ENCODE measurements at places on chromosomes 6 and 20.

GRCh38 chr6:44538807-44539201 is 151.3 kb downstream of the CDC5L start:
- DNase-seq: no peak

GRCh38 chr6:14665827-14666724 is 548.5 kb downstream of the CD83 start:
- no peak for DNase-seq

- DNase-seq: no peak
Observed at GRCh38 chr20:33561692-33562601, 72.1 kb downstream of the CBFA2T2 start.

DNA sequence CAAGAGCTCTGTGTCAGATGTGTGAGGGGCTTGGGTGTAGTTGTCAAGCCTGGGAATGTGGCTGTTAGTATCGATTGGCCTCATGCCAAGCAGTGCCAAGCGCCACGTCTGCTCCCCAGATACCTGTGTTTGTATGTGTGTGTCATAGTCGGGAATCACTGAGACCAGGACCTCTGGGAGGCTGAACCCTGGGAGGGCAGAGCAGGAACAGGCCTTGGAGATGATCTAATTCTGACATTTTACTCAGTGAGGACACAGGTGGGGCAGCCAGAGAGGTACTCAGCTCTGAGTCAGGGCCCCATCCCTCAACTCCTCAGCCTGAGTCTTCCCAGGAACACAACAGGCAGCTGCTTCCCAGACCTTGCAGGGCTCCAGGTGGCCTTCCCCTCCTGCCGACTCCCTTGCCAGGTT is 51.2 kb upstream of the FANCE start:
- no peak for DNase-seq

GRCh38 chr6:109081516-109082187 is 13.0 kb downstream of the SESN1 start:
- DNase-seq: no peak

DNA sequence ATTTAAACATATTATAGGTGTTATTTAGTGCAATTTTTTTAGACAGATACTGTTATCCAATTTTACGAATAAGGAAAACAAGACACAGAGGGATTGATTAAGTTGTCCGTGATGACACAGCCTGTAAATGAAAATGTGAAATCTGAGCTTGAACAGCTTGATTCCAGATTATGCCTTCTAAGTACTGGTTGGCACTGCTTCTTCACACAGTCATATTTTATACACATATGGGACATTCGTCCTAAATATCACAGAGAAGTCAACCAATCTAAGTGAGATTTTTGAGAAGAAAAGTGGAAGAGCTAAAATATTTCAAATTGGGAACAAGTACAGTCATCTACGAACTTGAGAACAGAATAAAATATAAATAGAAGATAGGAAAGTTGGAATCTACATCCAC is 756.3 kb downstream of the BCKDHB start:
- no peak for DNase-seq

GRCh38 chr6:9896806-9897205 is 518.1 kb downstream of the TFAP2A start:
- DNase-seq: no peak

DNA sequence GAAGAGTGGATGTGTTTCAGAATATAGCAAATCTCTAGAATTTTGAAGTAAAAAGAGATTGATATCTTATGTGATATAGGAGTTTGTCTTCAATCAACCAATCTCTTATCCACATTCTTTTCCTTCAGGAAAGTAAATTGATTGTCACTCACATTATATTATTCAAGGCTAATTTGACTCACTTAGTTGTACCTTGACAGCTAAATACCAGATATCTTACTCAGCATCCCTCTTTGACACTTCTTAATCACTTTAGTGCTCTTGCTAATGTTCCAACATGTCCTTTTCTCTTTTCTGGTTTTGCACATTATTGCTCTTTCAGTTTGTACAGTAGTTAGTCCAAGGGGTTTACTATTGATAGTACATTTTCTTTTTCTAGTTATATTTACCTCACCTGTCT is 286.9 kb upstream of the PTCHD4 start:
- no peak for DNase-seq

GRCh38 chr20:23050847-23051627 is 1.6 kb upstream of the THBD start:
- DNase-seq: peak; percentile 63

DNA sequence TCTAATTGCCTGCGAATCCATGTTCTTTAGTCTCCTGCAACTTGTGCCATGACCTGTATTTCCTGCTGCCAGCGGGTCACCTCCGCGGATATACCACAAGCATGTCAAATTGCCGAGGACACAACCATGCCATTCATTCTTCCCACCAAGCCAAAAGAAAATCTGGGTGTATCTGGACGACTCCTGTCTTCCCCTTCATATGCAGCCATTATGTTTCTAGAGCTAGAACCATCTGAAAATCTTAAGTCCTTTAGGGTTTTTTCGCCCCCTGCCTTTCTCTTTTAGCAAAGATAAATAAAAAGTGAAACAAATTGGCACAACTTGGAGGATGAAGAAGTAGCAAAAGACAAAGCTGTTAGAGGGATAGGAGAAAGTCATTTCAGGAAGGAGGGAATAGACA is 242.6 kb downstream of the ARID1B start:
- no peak for DNase-seq

GRCh38 chr6:35496036-35496840 is 641 bp downstream of the TEAD3 start:
- DNase-seq: no peak

- peak; percentile 24 for DNase-seq
Observed at GRCh38 chr20:33656010-33656782, 5.9 kb upstream of the C20orf144 start.

GRCh38 chr20:58169450-58169849 is 59.0 kb downstream of the ANKRD60 start:
- no peak for DNase-seq

DNA sequence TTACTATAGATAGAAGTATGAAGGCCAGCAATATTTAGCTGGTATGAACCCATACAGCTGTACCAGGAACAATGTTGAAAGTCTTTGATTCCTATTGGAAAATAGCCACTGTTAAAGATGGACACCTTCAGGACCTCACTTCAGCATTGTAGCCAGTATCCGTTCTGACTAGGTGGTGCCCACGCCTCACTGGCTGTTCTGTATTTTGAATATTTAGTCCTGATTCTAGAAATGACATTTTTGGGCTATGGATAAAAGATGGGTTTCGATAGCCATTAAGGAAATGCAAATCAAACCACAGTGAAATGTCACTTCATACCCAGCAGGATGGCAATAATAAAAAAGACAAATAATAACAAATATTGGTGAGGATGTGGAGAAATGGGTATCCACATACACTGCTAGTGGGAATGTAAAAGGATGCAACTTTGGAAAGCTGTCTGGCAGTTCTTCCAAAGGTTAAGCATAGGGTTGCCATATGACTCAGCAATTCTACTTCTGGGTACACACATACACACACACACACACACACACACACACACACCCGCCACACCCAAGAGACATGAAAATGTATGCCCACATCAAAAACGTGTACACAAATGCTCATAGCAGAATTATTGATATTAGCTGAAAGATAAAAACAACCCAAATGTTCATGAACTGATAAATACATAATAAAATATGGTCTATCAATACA is 56.8 kb downstream of the UTRN start:
- DNase-seq: no peak

DNA sequence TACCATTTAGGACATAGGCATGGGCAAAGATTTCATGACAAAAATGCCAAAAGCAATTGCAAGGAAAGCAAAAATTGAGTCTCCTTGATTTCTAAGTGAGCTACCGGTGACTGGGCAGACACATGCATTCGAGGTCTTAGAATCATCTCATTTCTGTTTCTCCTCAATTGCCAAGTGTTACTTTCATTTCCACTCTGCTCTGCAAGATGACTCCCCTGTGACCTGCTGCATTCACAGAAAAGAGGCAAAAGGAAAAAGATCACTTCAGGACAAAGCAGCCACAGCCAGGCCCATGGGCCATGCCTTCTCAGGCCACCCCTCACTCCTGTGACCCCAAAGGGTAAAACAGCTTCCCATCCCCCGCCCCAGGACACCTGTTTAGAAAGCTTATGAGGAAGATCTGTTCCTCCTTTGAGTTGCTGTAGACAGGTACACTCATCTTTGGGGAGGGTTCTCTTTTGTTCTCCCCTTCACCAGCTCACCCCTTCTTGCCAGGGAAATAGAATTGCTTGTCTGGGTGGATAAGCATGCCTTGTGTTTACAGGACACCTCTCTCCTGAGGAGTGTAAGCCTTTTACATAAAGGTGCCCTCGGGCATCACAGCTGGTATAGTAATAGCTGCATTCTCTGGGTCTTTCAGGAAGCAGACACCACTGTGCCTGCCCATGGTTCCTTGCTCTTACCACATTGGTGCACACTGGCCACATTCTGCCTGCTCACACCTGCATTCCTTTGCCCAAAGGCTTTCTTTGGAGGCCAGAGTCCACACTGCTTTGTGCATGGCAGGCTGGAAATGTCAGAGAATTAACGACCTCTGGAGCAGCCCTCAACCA is 105.0 kb downstream of the SLC24A3 start:
- peak; percentile 28 for DNase-seq

GRCh38 chr6:54646951-54647664 is 199.5 kb upstream of the FAM83B start:
- no peak for DNase-seq

- no peak for DNase-seq
Observed at GRCh38 chr6:152946484-152946883, 36.4 kb downstream of the FBXO5 start.

GRCh38 chr6:16437984-16438383 is 199.6 kb downstream of the GMPR start:
- no peak for DNase-seq

GRCh38 chr6:36969240-36969691 is 14.7 kb downstream of the PI16 start:
- no peak for DNase-seq

DNA sequence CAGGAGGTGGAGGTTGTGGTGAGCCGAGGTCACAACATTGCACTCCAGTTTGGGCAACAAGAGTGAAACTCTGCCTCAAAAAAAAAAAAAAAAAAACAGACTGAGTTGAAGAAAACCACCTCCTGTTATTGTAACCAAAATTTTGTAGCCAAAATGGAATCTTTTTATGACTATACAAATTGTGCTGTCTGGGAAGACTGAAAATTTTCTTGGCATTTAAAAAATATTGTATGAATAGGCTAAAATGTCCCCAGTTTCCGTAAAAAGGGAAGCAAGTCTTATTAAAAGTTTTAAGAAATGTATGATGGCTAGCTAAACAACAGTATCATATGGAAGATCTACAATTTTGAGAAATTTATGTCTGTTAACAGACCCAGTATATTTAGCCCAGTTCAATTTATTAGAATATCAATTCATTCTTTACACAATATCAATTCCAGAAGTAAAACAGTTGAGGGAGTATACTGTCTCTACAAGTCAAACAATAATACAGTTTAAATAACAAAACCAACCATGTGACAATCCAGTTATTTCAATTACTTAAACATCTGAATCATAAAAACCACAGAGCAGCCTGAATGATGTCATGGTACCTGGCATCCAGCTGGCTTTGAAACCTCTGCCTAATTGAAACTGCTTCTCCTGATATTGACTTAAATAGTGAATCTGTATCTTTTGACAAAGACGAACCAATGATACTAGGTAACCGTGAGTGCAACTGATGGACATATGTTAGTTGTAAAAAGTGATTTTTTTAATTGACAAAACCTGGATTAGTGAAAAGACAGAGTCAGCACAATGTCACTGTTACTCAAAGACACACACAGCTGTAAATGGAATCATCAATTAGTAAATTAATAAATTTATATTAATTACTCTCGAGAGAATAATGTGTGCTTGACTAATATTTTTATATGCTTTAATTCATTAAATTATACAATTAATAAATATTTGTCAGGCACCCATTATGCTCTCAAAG is 166.6 kb upstream of the MARCKS start:
- no peak for DNase-seq
